ENCODE measurements at places on chromosomes 2 and 18. TPM values are rescaled to one million over a fixed set of nuclear protein-coding genes. Genes with fewer than 3 reads are reported as not detected.

Gene TMEM198
- total RNA-seq = 4.2 TPM

Gene FZD7
- total RNA-seq = 13.5 TPM

Gene ALLC
- 0.41 TPM for total RNA-seq

Gene DLGAP1
- total RNA-seq = 1.9 TPM

Gene AQP12A
- not detected for total RNA-seq

Gene CXCR1
- total RNA-seq = not detected

Gene PLGLB1
- total RNA-seq = 0.13 TPM

Gene ABCB11
- total RNA-seq = not detected

Gene ANKRD23
- total RNA-seq = 3.2 TPM

Gene RAB6C
- not detected for total RNA-seq

Gene MRPL19
- total RNA-seq = 48.7 TPM

Gene MLPH
- total RNA-seq = 24.7 TPM

Gene DAW1
- 0.11 TPM for total RNA-seq

Gene HSBP1L1
- not detected for total RNA-seq

Gene PIEZO2
- 3.7 TPM for total RNA-seq

Gene METTL4
- 5.8 TPM for total RNA-seq

Gene CRYGB
- total RNA-seq = not detected

Gene DHRS9
- total RNA-seq = not detected

Gene TXNDC2
- total RNA-seq = 0.08 TPM

Gene AFF3
- total RNA-seq = 2.0 TPM

Gene MDH1B
- total RNA-seq = 0.93 TPM

All from A375 (cell line).